ENCODE measurements at places on chromosomes 11 and 22.

- DNase-seq, result no peak
Measured at GRCh38 chr11:103547691-103548090, 438.5 kb downstream of the DYNC2H1 start.

DNA sequence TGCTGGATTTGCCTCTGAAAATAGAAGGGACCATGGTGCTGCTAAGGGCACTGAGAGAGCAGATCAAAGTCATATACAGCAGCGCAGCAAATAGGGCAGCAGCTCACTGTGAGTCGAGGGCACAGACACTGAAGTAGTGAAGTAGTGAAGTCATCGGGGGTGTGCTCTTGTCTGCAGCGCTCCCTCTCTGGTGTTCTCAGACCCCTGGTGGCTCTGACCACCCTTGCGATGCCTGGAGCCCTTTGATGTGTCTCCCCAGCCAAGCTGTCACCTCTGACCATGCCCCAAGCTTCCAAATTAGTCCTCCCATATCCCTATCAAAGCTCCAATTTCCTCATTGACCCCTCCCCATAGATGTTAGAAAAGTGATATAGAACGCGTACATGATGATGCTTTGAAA is 27.7 kb upstream of the EIF3M start:
- no peak for DNase-seq

DNA sequence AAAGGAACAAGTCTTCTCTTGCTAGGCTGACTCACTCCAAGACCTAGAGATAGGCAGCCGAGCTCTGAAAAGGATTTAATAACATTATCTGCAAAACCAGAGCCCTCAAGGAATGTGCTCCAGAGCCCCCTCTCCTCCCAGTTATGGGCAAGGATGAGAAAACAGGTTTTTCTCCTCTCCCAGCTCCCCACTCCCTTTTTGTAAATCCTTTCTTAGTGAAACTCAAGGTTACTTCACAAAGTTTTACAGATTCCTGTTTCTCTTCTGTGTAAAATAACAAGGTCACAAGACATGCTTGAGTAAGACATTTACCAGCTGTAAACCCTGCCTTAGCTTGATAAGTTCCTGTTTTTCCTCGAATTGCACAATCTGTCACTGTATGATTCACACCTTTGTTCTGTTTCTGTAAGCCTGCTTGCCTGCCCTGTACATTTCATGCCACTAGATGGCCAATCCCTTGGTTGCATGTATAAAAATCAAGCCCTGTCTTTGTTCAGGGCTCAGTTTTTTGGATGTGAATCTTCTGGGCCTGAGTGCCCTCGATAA is 489.4 kb downstream of the KCNA4 start:
- DNase-seq, result peak; percentile 10

- no peak for DNase-seq
Measured at GRCh38 chr11:73317803-73318202, 9.7 kb downstream of the ARHGEF17 start.

DNA sequence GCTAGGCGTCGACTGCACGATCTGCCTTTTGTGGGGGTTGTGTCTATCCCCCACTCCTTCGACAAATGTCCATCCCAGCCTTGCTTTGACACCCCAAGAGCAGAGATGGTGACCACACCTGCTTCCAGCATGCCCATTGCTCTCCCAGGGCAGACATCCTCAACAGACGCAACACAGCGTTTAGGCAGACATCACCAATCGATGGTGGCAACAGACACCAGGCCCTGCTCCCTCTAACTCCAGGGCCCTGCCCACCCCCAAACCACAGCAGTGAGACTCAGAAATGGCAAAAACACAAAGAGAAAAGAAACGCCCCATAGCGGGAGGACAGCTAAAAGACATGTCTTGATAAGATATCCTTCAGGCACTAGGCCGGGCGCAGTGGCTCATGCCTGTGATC is 150.9 kb downstream of the CRYBB2 start:
- DNase-seq, result no peak

- DNase-seq, result no peak
Measured at GRCh38 chr11:120137611-120138521, at the start of gene TRIM29. Gene TRIM29 (minus strand): TSS chr11:120138113. CDS start chr11:120138031, 82 bp downstream.

DNA sequence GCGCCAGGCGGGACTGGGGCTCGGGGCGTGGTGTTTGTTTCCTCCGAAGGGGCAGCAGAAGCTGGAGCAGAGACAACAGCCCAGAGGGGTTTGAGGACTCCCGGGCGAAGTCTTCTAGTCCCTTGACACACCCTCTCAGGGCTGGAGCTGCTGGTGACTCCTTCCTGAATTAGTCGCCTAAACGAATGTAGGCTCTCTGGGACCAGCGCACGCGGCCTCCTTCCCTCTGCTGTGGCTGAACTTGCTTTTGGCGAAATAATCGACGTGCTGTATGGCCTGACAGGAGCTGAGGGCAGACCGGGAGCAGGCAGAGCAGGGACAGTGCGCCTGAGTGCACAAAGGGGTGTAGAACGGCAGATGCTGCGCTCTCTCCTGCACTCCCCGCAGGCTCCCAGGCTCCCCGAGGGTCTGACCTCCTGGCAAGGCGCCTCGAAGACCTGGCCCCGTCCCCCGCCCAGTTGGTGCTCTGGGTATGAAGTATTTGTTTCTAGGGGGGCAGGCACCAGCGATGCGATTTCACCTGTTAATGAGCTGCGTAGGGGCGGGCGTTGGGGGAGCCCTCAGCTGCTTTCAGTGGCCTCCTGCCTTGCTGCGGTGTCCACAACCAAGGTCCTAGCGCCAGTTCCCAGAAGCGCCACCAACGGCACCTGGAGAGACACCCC is 5.3 kb downstream of the SLC17A6 start:
- no peak for DNase-seq

GRCh38 chr22:42562279-42562678 is 8.5 kb downstream of the SERHL2 start:
- DNase-seq, result no peak

- peak; percentile 31 for DNase-seq
Measured at GRCh38 chr11:10809373-10810160, 841 bp upstream of the EIF4G2 start.

DNA sequence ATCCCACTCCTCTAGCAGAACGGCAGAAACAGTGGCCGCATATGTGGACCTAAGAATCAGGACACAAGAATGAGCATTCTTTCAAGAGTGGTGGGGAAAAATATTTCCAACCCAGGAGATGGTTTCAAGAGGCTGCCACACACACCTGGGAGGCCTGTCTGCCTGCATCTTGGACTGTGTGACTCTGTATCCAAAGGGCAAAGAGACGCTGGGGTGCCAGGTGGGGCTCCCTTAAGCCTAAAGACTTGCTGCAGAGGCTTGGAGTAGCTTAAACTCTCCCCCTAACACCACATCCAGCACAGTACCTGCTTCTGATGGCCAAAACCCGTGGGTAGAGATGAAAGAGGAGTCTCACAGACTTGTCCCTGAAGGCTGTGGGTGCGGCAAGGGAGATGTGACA is 3.5 kb downstream of the CXCR5 start:
- no peak for DNase-seq

DNA sequence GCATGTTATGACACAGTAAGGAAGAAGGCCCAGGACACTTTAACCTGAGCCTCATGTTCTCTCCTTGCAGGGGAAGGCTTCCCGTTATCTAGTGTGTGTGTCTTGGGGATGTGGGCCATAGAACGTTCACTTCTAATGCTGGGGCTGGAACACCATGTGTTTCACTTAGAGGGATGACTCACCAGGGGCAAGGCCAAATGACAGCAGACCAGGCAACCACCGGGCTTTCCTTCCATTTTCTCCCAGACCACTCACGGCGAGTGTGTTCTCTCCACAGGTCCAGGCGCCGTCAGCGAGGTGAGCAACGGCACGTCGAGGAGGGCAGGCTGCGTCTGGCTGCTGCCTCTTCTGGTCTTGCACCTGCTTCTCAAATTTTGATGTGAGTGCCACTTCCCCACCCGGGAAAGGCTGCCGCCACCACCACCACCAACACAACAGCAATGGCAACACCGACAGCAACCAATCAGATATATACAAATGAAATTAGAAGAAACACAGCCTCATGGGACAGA is 964.4 kb downstream of the NTM start:
- DNase-seq, result no peak

GRCh38 chr11:111944651-111945051 is 7.5 kb downstream of the DIXDC1 start:
- no peak for DNase-seq

DNA sequence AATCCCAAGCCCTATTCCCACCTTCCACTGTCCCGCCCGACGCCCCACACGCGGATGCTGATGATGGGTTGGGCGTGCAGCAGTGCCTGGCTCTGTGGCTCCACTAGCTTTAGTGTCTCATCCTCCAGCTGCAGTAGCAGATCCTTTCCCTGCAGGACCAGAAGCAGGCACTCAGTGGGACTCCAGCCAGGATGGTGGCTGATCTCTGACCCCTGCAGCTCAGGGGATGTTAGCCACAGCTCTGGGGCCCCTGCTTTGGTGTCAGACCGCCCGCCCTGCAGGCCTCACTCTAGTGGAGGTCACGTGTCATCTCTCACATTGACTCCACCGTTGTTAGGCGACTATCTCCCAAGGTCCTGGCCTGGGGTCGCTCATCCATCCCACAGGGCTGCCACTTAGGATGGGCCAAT is 11.8 kb downstream of the SMPD1 start:
- DNase-seq, result no peak

- no peak for DNase-seq
Measured at GRCh38 chr11:78370406-78371172, 47.0 kb downstream of the GAB2 start.

- no peak for DNase-seq
Measured at GRCh38 chr11:118524757-118525470, 2.4 kb upstream of the TTC36 start.

DNA sequence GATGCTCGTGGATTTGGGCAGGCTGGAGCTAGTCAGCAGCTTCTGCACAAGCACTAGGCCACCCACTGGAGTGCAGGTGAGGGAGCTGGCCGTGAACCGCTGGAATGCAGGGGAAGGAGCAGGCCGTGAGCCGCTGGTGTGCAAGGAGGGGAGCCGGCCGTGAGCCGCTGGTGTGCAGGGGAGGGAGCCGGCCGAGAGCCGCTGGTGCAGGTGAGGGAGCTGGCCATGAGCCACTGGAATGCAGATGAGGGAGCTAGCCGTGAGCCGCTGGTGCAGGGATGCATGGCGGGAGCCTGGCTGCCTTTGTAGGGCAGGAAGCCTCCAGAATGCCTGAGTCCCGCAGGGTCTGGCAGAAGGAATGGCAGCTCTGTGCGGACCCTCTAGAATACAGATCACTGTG is 4220.0 kb upstream of the OR11H1 start:
- DNase-seq, result no peak

DNA sequence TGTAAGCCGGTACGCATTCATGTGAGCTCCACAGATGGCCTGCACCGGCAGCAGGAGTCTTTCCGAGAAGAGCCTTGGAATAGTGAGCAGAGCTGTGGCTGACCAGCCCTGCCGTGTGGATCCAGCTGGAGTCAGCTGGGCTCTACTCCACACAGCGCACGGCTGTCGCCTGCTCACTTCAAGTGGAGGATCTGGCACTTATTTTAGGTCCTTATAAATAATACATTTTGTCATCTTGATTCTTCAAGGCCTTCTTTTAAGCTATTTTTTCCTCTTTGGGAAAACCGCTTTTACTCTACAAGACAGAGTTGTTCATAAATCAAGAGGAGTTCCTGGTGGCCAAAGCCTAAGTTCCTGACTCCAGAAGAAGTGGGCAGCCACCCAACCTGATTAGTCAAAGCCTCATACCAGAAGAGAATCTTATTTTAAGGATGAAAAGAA is 93.8 kb downstream of the KCNC1 start:
- DNase-seq, result no peak

DNA sequence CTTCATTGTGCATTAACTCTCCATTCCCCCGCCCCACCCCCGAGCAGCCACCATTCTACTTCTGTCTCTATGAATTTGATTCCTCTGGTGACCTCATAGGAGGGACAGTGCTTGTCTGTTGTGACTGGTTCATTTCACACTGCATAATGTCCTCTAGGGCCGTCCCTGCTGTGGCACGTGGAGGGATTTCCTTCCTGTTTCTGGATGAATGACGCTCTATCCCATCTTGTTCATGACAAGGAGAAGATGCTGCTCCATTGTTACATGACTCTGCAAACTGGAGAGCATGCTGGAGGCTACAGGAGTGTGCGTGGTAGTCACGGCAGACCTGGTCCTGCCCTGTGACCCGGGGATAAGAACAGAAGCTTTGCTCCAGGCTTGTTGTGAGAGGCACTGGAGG is 61.3 kb downstream of the RTL6 start:
- no peak for DNase-seq

- DNase-seq, result no peak
Measured at GRCh38 chr11:44531636-44532035, 33.8 kb upstream of the CD82 start.

GRCh38 chr11:73210916-73211667 is 7.0 kb upstream of the P2RY2 start:
- no peak for DNase-seq

- DNase-seq, result peak; percentile 19
Measured at GRCh38 chr11:114399490-114400215, 658 bp downstream of the C11orf71 start.

- DNase-seq, result no peak
Measured at GRCh38 chr11:9158898-9159391, 67.5 kb upstream of the SCUBE2 start.

DNA sequence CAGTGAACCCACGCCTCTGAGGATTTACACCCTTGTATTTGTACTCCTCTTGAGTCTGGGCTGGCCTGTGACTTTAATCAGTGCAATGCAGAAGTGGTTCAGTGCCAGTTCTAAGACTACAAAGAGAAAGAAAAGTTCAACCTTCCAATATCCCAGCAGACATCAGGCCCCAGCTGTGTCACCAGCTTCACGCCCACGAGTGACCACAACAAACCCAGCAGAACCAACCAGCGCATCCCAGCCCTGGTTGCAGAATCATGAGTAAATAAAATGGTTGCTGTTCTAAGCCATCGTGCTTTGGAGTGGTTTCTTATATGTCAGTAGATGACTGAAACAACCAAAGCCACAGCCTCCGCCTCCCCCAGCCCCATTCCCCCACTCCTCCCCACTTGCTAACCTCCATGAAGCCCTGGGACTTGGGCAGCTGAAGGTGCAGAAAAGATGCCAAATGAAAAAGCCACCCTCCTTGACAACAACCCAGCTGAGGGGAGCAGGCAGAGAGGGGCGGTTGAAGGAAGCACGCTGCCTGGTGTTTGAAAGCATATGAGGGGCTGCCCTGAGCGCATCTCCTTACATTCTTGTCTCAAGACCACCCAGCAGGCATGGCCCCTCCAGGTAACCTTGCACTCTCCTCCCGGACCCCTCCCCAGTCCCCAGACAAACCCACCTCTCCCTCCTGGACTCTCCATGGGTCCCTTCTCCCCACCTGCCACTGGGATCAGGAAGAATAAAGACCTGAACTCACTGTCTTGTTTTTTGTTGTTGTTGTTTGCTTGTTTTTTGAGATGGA is 20.9 kb downstream of the TSKU start:
- no peak for DNase-seq

- peak; percentile 79 for DNase-seq
Measured at GRCh38 chr11:69801513-69802335, 17.5 kb downstream of the FGF3 start.

All from HuH-7.5 (cell line).